Stimulated activated CD8-positive, alpha-beta memory T cell treated with anti-CD3 and anti-CD28 coated beads, Interleukin-15, amount 100 ng/mL, for 48 hours (primary cell): ENCODE measurements at places on chromosomes 11 and 22.

GRCh38 chr22:44913198-44913983, 96.4 kb downstream of the PHF21B start:
- DNase-seq = no peak

DNA sequence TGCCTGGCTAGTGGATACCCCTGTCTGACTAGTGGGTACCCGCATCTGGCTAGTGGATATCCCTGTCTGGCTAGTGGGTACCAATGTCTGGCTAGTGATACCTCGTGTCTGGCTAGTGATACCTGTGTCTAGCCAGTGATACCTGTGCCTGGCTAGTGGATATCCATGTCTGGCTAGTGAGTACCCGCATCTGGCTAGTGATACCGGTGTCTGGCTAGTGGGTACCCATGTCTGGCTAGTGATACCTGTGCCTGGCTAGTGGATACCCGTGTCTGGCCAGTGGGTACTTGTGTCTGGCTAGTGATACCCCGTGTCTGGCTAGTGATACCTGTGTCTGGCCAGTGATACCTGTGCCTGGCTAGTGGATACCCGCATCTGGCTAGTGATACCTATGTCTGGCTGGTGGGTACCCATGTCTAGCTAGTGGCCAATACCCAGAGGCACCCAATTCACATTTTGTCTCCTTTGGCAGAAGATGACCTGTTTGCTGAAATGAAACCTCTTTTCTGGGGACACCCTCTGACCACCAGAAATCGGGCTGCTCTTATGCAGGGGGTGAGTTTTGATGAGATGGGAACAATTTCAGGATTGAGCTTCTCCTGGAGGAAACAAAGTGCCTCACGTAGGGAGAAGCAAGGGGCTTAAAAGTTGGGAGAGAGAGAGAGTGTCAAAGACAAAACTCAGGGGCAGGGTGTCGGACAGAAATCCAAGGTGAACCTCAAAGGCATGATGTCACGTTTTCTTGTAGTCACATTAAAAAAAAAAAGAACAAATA, 63.4 kb downstream of the SMIM38 start:
- DNase-seq = no peak

DNA sequence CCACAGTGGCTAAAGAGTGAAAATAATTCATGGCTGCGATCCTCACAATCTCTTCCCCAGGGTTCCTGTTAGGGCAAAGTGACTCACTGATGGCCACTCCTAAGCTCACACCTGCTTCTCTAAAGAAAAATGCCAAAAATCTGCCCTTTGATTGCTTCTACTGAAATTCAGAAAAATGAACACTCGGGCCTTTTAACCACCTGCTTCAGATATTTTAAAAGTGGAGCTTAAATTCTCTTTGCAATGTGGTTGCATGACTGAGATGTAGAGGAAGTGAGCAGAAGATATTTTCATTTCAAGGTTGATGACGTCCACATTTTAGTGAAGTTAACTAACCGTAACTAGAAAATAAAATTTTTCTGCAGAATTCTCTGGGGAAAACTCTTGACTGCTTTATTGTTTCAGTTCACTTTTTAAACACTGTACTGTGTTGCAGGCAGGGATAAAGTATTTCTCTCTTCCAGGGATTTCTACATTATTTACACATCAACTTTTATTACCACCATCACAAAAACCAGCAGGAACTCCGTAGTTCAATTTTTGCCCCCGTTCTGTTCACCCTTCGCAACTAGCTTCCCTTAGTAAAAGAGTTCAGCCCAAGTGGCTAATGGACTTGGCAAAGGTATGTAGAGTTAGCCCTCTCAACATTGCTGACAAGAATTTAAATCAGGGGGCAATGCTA, 8.5 kb downstream of the RAB30 start:
- no peak for DNase-seq

DNA sequence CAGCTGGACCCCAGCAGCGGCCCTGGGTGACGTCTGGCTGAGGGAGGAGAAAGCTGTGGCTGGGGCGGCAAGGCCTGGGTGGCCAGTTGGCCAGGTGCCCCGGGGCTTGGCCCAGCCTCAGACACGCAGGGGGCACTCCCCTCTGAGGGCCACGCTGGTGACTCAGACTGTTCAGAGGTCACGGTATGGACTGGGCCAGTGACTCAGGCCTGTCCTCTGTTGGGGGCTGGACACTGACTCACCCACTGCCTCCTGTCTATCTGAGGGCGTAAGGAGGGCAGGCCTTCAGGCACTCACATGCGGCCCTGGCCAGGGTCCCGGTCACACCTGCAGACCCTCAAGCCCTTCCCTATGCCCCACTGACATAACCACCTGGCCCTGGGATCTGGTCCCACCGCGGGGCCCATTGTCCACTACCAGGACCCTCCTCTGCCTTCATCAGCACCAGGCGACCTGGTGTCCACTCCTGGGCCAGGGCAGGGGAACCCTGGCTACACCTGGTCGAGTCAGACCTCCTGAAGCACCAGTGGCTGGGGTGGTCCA, 3.7 kb upstream of the MUC5AC start:
- no peak for DNase-seq

GRCh38 chr11:116285026-116285425, 487.8 kb downstream of the BUD13 start:
- no peak for DNase-seq

DNA sequence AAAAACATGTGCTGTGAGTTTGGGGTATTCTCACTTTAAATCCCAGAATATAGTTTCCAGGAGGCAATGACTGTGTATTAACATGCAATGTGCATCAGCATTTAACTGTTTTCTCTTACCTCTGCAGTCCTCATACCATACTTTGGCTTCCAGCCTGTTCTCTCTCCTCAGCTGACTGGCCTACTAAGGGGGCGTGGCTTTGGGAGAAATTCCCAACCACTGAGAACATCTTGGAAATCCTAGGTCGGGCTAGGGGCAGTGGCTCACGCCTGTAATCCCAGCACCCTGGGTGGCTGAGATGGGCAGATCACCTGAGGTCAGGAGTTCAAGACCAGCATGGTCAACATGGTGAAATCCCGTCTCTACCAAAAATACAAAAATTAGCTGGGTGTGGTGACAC, 13.5 kb upstream of the ZC3H12C start:
- DNase-seq = no peak

- no peak for DNase-seq
Observed at GRCh38 chr22:40250608-40251007, 72.9 kb downstream of the TNRC6B start.

- no peak for DNase-seq
Observed at GRCh38 chr11:116918925-116919655, 81.7 kb upstream of the APOA1 start.

- no peak for DNase-seq
Observed at GRCh38 chr11:66279092-66279734, 1.2 kb downstream of the CNIH2 start.

DNA sequence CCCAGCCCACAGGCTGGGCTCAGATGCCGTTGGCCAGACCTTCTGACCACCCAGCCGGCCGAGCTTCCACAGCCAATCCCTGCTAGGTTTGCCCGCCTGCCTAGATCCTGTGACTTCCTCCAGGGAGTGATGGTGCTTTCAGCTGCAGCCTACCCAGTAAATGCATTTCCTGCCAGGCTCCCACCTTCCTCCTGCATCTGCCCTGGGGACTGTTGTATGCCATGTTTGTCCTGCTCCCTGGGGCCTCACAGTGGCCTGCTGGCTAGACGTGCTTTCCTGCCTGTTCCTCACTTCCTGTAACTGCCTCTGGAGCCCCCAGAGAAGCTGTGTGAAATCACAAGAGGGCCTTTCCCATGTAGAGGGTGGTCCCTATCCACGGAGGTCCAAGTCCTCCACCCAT, 86.2 kb downstream of the GALNT18 start:
- no peak for DNase-seq

DNA sequence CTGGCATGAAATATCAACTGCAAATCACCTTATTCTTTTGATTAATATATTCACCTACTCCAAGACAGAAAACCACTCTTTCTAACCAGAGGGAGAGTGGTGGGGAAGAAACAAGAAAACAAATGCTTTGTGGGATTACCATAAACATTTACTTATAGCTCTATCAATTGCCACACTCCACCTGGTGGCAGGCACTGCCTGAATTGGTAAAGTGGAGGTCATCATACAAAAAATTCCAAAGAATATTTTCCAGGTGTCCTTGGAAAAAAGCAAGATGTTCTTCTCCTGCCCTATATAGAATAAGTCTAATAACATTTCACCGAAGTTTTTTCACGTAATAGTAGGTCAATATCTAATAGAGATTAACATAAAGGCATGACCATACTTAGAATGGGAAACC, 45.3 kb downstream of the PHF21A start:
- DNase-seq = no peak

DNA sequence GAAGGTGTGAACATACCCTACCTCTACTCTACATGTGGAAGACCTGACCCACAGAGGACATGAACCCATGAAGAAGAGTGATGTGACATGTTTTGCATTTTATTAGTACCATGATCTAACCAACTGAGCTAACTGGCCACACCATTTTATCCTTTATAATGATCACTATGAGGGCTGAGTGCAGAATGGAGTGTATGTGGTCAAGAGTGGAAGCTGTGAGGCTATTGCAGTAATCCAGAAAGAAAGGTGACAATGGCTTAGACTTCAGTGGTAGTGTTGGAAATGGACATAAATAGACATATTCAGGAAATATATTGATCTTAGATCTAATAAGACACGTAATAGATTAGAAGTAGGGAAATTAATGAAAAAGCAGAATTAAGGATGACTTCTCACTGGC, 3.8 kb downstream of the SRSF8 start:
- no peak for DNase-seq

- no peak for DNase-seq
Observed at GRCh38 chr11:76150141-76150540, 56.2 kb downstream of the WNT11 start.

DNA sequence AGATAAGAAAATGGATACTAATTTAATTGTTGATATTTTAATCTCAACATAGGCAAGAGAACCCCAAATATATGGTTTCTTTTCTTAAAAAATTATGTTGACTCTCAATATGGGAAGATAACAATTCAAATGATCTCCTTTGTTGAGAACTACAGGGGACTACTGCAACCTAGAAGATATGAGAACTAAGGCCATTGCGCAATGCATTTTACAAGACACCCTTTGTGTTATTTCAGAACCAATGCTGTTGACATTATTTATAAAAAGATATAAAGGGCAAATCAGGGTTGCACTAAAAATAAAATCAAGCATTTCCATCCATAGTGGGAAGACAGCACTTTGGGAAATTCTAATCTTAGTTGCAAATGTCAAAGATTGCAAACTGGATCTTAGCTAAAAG, 322.3 kb downstream of the SOX6 start:
- DNase-seq = no peak
